Ammon's horn (tissue), 1 donor: ENCODE measurements at places on chromosomes 12 and 14.

GRCh38 chr12:6393109-6393508, 9.1 kb downstream of the LTBR start:
- DNase-seq: no peak

- DNase-seq: no peak
Observed at GRCh38 chr14:103138301-103139131, 15.3 kb downstream of the TNFAIP2 start.

- no peak for DNase-seq
Observed at GRCh38 chr12:30169839-30170591, 386.3 kb upstream of the TMTC1 start.

- peak; percentile 79 for DNase-seq
Observed at GRCh38 chr12:26125400-26126339, 833 bp upstream of the BHLHE41 start.

DNA sequence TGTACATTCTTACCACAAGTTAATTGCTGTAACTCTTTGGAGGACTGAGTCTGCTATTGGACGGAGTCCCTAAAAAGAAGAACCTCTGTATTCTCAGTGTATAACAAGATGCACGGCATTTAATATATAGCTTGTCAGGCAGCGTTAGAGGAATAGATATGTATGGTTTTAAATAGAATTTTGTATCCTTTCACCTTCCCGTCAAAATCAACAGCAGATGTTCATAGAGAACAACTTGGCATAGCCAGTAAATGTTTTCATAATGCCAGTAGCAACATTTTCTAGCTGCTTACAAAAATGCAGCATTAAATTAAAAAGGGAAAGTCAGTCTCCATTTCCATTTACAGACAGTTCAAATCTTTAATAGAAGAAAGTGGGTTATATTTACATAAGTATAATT, 6.8 kb downstream of the SCYL2 start:
- DNase-seq: peak; percentile 10

- DNase-seq: no peak
Observed at GRCh38 chr12:112518365-112518735, 99.6 kb downstream of the PTPN11 start.

DNA sequence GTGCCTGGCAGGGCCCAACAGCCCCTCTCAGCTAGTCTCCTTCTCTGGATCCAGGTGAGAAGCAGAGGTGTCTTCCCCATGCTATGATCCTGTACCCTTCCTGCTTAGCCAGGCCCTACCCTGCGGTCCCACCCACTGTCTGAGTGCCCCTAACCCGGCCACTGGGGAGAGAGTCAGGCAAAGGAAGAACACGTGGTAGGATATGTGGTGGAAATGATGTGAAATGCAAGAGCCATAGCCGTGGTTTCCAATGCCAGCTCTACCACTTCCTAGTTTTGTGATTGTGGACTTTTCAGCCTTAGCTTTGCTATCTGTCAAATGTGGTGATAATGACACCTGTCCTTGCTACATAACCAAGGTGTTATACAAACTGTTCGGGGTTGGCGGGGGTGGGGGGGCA, 15.8 kb downstream of the KRT2 start:
- DNase-seq: no peak

DNA sequence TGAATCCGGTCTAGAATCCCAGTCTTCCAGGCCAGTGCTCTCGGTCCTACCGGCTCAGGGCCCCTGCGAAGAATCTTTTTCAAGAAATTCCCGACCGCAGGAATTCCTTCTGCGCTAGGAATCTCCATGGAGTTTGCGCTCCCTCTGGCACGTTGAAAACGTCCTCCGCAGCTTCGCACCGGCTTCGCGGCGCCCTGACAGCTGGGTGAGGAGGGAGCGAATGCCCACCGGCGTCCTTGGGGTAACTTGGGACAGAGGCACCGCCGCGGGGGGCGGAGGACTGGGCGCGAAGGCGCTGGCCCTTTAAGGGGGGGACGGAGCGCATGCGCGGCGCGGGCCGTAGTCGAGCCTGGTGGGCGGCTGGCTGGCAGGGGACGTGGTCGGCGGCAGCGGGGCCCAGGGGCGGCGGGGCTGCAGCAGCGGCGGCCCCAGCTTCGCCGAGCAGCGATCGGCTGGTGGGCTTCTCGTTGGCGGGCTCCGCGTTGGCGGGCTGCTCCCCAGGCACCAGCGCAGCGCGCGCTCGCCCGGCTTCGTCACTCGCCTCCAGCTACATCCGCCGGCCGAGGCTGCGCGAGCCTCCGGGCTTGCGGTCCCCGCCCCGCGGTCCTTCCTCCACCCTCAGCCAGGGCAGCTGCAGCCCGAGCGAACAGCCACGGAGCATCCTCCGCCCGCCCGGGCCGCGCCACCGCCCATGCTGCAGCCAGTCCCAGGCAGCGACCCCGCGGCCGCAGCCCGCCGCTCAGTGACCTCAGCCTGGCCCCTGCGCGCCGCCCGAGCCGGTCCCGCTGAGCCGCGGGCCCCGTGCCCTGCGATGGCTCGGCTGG, at the start of gene VASH1:
TSS of gene VASH1 (plus strand) at position 333 of the 824 bp plus-strand sequence. CDS start 1,354 bp downstream, outside the sequence.
- peak; percentile 83 for DNase-seq

GRCh38 chr12:101703487-101703886, 6.0 kb downstream of the CHPT1 start:
- DNase-seq: no peak

DNA sequence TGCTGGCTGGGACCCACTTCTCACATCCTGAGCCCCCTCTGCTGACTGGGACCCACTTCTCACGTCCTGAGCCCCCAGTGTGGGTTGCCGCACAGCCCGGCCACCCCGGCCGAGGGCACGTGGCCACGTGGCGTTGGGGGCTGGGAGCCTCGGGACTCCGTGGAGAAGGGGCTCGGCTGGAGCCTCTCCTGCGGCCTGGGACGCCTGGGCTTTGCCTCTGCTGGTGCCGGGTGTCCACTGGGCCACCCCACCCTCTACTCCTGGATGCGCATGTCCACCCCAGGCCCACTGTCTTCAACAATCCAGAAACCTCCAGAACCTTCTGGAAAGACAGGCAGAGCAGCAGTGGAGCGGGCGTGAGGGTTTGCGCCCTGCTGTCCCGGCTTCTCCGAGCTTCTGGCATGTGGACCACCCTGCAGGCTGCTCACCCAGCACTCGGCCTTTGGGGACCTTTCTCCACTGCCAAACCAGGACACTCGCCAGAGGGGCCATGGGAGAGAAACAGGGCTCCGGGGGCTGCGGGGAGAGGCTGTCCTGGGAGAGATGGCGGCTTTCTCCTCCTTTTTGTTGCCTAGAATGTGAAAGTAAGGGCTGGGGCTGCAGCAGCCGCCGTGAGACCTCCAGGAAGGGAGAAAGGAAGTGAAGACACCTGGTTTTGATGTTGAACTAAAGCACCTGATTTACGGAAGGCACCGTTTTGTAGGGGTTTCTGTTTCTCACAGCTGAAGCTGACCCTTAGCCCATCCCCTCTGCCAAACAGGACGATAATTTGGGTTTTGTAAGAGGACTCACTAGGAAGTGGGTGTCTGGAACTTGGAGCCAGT, 30.0 kb downstream of the NOC4L start:
- DNase-seq: no peak

DNA sequence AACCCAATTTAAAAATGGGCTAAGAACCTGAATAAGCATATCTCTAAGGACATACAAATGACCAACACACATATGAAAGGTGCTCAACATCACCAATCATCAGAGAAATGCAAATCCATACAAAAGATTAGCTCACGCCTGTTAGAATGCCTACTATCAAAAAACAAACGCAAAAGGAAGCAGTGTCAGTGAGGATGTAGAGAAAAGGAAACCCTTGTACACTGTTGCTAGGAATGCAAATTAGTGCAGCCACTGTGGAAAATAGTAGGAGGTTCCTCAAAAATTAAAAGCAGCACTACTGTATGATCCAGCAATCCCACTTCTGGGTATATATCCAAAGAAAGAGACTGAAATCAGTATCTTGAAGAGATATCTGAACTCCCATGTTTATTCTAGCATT, 133.0 kb downstream of the CPNE8 start:
- no peak for DNase-seq

DNA sequence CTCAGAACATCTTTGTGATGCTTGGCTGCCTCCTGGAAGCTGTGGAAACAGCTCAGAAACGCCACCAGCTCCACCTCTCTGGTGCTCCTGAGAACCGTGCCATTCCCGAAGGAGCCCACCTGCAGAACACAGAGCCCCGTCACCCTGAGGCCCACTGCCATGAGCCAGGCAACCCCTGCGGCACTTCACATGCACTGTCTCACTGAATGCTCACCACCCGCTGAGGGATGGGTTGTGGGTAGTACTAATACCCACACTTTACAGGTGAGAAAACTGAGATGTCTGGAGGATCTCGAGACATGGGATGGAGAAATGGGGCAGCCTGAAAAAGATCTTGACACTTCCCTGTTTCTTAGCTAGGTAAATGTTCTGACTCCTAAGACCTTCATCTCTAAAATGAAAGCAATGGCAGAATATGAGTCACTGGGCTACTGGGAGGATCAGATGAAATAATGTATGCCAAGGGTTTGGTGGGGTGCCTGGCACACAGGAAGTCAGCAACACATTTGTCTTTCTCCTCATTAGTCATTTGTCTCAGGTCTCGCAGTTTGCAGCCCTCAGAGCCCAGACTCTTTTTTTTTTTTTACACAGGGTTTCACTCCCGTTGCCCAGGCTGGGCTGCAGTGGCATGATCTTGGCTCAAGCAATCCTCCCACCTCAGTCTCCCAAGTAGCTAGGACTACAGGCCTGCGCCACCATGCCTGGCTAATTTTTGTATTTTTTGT, 5.3 kb downstream of the OASL start:
- no peak for DNase-seq

- DNase-seq: no peak
Observed at GRCh38 chr12:5399266-5399665, 32.6 kb upstream of the NTF3 start.

- DNase-seq: no peak
Observed at GRCh38 chr12:92467886-92468285, 234.9 kb upstream of the PLEKHG7 start.

DNA sequence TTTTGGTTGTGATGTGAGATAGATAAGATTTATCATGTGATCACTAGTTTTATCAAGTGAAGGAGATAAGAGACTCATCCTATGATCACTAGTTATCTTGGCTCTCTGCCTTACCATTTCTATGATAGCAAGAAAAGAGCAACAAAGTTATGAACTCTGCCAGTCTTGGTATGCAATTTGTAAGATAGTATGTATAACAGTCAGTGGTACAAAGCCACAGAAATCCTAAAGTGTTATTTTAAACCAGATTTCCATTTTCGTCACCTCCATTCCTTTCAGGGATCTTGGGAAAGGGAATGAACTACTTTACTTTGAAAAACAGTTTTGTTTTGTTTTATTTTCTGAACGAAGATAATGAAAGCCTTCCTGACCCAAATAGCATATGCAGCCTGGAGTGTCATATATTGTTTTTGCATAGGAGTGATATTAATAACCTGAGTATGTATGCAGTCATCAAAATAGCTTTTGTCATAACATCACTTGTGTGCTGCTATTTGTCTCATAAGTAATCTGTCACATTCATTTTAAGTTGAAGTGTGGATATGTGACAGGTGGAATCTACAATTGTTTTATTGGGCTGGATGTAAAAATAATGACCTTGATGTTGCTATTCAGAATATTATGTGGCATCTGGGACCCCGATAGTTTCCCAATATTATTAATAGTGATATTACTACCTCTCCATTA, 35.0 kb downstream of the FLRT2 start:
- DNase-seq: no peak

DNA sequence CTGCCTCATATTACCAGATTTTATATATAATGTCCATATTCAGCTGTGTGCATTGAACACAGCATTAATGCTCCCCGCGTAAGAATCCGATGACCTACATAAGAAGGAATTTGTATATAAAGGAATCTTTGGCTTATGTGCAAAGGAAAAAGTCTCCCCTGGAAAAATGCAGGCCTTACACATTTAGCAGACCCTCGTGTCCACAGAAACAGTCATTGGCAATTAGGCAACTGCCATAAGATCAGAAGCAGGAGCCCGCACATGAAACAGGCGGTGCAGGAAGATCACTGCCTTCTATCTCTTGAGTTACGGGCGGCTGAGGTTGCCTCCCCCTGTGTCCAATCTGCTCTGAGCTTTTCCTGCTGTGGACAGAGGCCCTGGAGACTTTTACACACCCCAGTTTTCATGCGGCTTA, 63.2 kb upstream of the RFX4 start:
- DNase-seq: no peak

GRCh38 chr14:98321841-98322240, 950.2 kb downstream of the BCL11B start:
- DNase-seq: no peak
